Muscle of leg (tissue), 16 donors: ENCODE measurements at places on chromosomes 2 and 18. TPM values are rescaled to one million over a fixed set of nuclear protein-coding genes. Genes with fewer than 3 reads are reported as not detected.
A peak's percentile ranks its signal among the peaks of the same experiment; 100 is the strongest.

DNA sequence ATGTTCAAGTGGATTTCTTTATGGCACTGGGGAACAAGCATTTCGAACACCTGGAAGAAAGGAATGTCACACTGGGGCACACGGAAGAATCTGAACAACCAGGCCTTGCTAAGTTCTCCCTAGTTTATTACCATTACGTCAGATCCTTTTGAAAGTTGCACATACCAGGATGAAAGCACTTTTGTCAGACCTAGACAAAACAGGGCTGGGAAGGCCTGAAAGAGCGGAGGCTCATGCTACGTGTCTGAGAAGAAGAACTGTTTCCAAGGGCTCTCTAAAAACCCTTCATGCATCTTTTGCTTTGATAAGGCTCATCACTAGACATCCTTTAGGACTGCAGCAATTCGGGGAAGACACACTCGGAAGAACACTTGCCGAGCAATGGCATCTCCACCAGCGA, 15.4 kb upstream of the SLC25A52 start:
- no peak for DNase-seq

DNA sequence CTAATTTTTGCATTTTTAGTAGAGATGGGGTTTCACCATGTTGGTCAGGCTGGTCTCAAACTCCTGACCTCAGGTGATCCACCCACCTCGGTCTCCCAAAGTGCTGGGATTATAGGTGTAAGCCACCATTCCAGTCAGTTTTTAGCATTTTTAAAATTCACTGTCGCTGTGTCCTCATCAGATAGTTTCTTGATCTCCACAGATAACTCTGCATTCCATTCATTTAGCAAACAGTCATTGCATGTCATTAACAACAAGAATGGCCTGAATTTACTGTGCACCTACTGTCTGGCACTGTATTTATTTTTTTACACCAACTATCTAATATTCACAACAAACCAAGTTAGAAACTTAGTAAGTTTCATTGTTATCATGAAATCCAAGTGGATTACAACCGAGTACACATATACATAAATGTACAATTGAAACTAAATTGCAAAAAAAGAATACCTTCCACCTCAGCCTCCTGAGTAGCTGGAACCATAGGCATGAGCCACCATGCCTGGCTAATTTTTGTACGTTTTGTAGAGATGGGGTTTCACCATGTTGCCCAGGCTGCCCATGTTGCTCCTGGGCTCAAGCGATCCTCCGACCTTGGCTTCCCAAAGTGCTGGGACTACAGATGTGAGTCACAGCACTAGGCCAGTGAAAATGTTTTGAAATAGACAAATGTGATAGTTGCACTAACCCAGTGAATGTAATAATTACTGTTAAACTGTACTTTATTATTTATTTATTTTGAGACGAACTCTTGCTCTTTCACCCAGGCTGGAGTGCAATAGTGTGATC, 4.3 kb downstream of the MCEE start:
- DNase-seq = no peak

- DNase-seq = no peak
Measured at GRCh38 chr2:46717344-46718121, 198.1 kb downstream of the MCFD2 start.

DNA sequence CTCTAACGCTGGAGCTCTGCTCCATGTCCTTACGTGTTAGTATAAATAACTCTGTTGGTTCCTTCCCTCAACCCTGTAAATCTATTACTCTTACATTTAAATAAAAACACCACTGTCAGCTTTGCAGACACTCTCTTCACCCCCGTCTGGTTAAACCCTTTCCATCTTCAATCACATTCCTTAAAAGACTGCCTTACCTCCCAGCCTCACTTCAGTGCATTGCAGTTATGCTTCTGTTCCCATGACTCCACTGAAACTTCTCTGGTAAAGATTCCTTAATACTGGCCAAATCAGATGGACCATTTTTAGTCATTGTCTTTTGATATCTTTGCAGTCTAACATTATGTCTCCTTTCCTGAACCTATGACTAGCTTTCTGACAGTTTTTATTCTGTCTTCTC, 61.7 kb downstream of the EML4 start:
- no peak for DNase-seq

The PROKR1 gene
- 1.2 TPM for total RNA-seq

DNA sequence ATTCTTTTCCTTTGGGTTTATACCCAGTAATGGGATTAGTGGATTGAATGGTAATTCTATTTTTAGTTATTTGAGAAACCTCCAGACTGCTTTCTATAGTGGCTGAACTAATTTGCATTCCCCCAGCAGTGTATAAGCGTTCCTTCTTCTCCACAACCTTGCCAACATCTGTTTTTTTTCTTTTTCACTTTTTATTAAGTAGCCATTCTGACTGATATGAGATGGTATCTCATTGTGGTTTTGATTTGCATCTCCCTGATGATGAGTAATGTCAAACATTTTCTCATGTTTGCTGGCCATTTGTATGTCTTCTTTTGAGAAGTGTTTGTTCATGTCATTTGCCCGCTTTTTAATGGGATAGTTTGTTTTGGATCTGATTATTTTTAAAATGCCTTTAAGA, 64.1 kb upstream of the MEIS1 start:
- DNase-seq = no peak

- peak; percentile 38 for DNase-seq
Measured at GRCh38 chr2:140154706-140155105, 1374.5 kb upstream of the NXPH2 start.

- no peak for DNase-seq
Measured at GRCh38 chr2:60007671-60008070, 545.8 kb downstream of the BCL11A start.

- no peak for DNase-seq
Measured at GRCh38 chr2:70553334-70553583, 367 bp downstream of the TGFA start.

- peak; percentile 48 for DNase-seq
Measured at GRCh38 chr18:2417861-2418610, 153.3 kb downstream of the METTL4 start.
